ENCODE measurements at places on chromosomes 5 and 9.

- peak; percentile 61 for DNase-seq
Observed at GRCh38 chr5:64074533-64074932, 91.1 kb upstream of the RNF180 start.

DNA sequence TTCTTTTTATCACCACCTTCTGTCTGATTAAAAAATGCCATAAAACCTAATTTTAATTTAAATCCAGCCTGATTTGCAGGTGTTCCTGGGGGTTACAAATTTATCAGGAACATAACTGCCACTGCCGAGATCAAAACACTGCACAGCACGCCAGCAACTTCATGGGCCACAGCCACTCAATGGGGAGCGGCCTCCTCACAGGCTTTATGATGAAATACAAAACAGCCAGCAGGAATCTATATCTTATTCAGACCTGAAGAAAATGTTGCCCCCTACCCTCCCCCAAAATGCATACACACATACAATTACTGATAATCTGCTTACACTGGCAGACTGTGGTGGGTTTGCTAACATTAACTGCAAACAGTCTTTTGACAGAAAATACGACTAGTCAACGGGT, 151.7 kb upstream of the POU5F2 start:
- DNase-seq: no peak

DNA sequence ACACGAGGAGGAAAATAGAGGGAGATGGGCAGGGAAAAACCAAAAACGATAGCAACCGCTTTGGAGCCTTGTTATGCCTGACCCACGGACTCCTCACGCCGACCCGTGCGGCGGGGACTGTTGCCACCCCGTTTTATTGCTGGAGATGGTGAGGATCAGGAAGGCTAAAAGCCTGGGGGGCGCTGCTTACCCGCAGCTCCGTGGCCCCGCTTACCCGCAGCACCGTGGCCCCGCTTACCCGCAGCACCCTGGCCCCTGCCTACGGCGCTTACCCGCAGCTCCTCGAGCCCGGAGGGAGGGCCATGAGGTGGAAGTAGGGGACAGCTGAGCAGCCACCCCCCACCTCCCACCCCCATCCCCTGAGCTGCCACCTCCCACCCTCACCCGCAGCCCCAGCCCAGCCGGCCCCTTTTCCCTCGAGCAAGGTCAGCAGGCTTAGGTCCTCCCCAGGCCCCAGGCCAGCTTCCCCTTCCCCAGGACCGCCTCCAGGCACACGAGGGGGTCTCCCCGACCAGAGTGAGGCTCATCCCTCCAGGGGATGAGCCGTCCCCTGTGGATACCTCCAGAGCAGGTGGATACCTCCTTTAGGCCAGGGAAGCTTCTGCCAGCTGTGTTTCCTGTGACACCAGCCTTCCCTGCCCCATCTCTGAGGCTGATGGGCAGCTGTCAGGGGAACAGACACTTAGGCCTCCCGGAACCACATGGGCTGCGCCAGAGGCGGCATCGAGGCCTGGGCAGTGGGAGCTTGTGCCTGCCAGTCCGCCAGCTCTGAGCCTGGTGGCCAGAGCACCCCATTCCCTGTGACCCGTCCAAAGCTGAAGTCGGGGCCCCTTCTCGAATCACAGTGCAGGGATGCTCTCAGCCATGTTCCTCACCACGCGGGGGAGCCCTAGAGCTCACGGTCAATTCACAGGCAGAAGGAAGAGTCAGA, 92.3 kb downstream of the LMX1B start:
- peak; percentile 64 for DNase-seq

GRCh38 chr5:150774145-150774544, 4.4 kb upstream of the SMIM3 start:
- DNase-seq: peak; percentile 60

DNA sequence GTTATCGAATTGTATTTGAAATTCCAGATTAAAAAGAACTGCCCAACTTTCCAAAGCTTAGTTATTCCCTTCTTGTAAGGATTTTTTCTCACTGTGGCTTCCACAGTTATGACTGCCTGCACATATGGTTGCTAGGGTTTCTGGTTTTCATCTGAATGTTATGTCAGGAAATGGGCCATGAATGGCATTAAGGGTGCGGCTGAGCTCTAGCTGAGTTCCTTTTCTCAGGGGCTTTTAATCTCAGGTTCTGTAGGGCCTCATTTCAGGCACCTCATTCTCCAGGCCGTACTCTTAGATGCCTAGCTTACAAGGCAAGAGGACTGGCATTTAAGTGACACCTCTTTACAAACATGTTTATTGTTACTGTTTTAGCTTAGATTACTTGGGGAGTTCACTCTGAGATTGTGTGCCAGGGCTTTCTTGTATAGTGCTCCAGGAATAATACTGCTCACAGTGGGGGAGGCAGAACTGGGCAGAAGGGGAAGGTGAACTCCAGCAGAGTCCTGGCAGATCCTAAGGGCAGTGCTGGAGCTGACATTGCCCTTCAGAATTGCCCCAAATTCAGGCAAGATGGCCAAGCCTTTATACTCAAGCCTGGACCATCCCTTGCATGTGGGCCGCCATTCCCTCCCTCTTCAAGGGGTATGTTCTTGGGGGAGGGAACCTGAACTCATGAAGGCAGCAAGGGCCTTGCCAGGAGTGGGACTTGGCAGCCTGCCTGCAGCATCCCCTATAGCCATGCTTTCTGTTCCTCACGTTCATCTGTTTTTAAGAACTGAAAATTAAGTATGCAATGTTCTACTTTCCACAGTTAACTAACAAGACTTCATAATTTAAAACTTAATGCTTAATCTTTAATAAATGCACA, 111.5 kb downstream of the KDM4C start:
- DNase-seq: no peak

GRCh38 chr9:81776834-81777233, 87.5 kb upstream of the TLE1 start:
- no peak for DNase-seq

DNA sequence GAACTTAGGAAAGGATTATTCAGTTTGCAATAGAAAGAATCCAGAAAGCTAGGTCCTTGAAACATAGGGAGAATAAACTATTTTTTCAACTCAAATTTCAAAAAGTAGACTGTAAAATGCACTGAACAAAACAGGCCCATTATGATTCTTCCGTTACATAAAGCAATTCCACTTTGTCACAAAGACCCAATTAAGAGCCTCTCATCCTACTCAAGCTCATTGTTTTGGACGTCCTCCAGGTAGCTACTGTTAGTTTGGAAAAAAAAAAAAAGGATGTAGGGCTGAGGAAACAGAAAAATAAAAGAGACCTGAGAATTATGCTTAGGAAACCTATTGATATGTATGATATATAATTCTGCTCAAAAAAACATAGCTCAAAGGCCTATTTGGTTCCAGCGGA, 74.0 kb downstream of the DIRAS2 start:
- DNase-seq: no peak

DNA sequence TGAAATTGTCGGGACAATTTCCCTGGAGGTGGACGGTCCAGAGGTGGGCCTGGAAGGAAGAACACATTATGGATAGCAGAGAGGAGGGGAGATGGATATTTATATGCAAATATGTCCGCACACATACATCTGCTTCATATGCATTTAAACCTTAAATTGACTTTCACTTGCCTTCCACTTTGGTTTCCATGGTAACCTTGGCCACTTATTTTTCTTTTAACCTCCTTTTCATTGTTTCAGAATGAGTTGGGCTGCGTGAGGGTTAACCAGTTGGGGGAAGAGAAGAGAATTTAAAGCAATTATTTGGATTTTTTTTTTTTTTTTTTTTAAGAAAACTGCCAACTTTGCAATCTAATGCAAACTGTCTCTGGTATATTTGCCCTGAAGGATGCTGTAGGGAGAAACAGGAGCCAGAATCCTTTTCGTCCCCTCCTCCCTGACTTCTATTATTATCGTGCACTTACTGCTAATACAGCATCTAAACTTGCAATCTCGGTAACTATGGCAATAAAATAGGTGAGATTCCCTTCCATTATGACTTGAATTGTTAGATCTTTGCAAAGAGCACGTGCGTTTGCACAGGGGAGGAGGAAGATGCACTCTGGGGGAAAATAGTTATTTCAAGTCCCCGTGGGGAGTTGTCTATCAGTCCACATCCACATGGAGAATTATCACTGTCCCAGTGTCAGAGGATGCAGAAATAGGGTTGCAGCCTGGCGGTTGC, 35.6 kb downstream of the TLR4 start:
- no peak for DNase-seq

DNA sequence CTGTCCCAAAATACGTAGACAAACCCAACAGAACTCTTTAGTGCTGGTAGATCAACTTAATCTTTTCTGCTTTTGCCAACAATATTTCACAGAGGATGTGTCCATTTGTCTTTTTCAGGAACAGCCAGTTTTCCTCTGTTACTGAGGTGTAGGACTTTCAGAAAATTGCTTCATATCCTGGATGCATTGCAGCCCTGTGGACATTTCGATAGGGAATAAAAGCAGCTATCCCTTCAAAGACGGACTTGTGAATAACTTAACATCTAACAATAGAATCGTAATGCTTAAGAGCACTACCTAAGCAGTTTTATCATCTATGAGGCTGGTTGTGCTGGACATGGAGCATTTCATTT, 59.7 kb downstream of the PCSK1 start:
- no peak for DNase-seq

- DNase-seq: no peak
Observed at GRCh38 chr5:53219174-53219573, 109.6 kb upstream of the MOCS2 start.

DNA sequence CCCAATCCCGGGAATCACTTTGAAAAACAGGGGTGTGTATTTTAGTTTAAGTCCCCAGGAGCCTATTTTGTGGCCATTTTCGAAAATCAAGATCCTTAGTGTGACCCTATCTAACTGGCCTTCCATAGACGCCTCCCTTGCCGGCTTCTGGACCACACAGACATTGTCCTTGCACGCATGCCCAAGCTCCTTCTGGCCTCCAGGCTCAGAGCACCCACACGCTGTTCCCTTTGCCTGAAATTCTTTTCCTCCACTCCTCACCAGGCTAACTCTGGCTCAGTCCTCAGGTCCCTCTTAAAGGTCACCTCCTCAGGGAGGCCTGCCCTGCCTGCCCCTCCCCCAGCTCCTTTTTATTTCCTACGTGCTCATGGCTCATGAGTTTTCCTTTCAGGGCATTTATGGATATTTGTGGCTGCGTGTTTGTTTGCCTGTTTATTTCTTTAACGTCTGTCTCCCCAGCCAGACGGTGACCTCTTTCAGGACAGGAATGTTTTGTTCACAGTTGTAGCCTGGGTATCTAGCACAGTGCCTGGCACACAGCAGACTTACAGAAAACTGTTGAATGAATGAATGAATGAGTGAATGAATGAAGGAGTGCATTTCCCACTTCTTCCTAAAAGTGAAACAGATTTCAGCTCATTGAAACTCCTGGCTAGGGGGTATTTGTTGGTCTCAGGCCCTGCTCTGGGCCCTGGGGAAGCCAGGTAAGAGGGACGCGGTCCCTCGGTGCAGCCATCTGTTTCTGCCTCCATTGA, 79.1 kb upstream of the IER5L start:
- no peak for DNase-seq

DNA sequence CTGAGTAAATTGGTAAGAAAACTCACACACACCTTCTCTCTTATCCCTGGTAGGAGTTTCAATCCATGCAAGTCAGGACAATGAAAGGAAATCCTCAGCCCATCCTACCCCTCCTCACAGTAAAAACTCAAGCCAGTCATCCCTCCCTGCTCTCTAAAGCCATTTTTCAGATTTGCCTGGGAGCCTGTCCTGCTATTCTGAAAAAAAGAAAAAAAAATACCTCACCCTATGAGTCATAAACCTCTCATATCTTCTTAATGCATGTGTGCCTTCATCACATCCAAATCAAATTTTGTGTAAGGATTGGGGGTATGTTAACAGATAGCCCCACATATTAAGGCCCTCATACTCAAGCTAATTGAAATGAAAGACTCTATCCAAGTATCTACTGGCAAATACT, 14.1 kb downstream of the UGT3A2 start:
- DNase-seq: no peak

- DNase-seq: no peak
Observed at GRCh38 chr9:128718047-128718446, 5.9 kb downstream of the ZDHHC12 start.

GRCh38 chr5:54234304-54234933, 76.0 kb downstream of the ARL15 start:
- peak; percentile 50 for DNase-seq

DNA sequence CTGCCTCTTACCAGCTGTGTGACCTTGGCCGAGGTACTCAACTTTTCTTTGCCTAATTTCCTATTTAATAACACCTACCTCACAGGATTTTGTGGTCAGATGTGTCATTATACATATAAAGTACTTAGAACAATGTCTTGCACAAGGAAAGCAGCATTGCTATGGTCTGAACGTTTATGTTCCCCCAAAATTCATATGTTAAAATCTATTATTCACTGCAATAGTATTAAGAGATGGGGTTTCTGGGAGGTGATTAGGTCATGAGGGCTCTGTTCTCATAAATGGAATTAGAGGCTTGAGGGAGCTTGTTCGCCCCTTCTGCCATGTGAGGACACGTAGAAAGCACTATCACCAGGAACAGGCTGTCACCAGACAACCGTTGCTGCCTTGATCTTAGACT, 10.9 kb upstream of the RNF145 start:
- DNase-seq: no peak

DNA sequence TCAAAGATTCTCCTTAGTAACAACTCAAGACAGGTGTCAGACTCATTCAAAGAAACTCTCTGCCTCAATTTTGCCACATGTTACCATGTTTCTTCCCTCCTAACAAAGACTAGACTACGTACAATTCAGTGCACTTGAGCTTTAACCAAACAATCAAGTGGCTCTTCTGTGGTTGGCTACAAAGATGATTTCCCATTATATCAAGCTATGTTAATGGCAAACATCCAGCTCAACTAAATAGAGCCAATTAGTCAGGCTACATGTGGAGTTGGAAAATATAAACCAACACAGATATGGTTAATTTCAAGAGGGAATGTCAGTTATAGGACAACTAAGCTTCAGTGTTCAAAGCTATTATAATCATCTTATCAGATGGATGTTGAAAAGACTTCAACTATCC, 29.2 kb upstream of the ADRA1B start:
- no peak for DNase-seq

DNA sequence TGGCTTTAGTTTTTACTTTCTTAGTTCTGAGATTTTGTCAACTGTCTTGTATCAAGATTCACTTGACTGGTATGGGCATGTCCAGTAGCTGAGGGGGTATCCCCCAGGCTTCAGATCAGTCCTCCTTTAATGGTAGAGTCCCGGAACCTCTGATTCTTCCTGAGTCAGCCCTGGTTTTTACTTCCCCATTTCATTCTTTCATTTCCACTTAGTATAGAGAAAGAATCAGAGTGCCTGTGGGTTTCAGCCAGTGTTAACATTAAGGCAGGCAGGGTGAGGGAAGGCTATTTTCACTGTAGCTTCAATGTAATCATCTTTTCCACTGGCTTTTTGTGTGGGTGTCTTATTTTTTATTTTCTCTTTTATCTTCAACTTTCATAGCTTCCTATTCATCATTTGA, 8.3 kb upstream of the COMMD10 start:
- DNase-seq: no peak

GRCh38 chr5:159782197-159782994, 133.9 kb upstream of the ADRA1B start:
- DNase-seq: no peak

- DNase-seq: no peak
Observed at GRCh38 chr9:30900706-30901105, 1483.7 kb upstream of the ACO1 start.

- peak; percentile 76 for DNase-seq
Observed at GRCh38 chr5:154446195-154447088, 645 bp downstream of the SAP30L start.
